ENCODE measurements at places on chromosomes 13 and 19. TPM values are rescaled to one million over a fixed set of nuclear protein-coding genes. Genes with fewer than 3 reads are reported as not detected.

GRCh38 chr13:43123856-43124255 is 100.5 kb downstream of the DNAJC15 start:
- no peak overlapping the region for H3K4me3 ChIP-seq
- no peaks in the 10 kb centered on the region for H3K4me1 ChIP-seq
- no peak for DNase-seq
- no peaks in the 10 kb centered on the region for H3K36me3 ChIP-seq
- no peak overlapping the region for H3K27ac ChIP-seq
- no peaks in the 10 kb centered on the region for H3K27me3 ChIP-seq

DNA sequence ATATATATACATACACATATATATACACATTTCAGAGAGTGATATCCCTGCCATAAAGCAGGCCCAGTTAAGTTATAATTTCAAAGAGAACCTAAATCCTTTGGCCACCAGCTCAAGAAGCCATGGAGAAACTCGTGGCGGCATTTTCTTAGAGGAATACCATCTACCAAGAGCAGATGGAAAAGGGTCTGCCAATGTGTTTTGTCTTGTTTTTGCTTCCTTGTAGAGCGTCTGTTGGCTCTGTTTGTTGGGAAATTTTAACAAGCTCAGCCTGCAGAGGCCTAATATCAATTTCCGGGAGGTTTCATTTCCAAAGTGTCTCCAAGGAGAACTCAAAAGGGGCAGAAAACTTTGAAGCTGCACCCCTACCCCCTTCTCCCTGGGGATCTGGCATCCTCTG is 140.5 kb downstream of the IER2 start:
- H3K27ac ChIP-seq: no peak overlapping the region
- DNase-seq: no peak

Gene SPTBN4
- 0.91 TPM for polyA plus RNA-seq

Gene BCAM
- polyA plus RNA-seq: 27.5 TPM

Gene ZSCAN1
- not detected for polyA plus RNA-seq

GRCh38 chr19:12841094-12841493 is 2.8 kb downstream of the MAST1 start:
- DNase-seq: peak; percentile 20
- peaks cover 4% of the 10 kb centered on the region for H3K4me1 ChIP-seq
- H3K36me3 ChIP-seq: no peaks in the 10 kb centered on the region
- no peak overlapping the region for H3K27ac ChIP-seq
- H3K4me3 ChIP-seq: peak overlapping the region; percentile 7
- H3K27me3 ChIP-seq: peaks cover 51% of the 10 kb centered on the region

Gene CXCL17
- polyA plus RNA-seq: not detected

- peaks cover 6% of the 10 kb centered on the region for H3K4me1 ChIP-seq
- no peak for DNase-seq
These were observed 36.7 kb upstream of the SLC46A3 start for GRCh38 chr13:28755546-28755870.

DNA sequence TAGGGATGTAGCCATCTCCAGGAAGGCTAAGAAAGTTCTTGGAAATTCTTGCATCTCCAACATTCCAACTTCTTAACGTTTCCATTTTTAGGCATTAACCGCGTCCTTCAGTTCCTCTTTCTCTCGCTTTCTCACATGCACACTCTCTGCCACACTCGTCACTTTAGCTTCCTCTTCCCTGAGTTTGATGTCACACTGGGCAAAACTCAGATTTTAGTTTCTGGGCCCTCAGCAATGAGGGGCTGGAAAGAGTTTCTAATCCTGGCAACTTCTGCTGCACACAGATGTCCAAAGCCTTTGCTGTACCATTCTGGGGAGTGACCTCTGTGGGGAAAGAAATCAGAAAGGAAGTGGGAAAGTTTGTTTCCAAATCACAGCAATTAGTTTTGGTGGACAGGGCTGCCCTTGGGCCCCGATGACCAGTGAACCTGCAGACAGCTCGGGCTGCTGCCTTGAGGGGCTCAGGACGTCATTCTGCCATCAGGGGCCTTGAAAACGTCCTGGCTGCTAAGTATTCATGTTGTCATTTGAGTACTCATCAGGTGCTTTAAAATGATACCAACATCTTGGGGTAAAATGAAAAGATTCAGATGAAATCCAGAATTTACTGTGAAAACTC is 89.3 kb downstream of the KL start:
- H3K4me3 ChIP-seq: no peak overlapping the region
- H3K27me3 ChIP-seq: no peaks in the 10 kb centered on the region
- peaks cover 47% of the 10 kb centered on the region for H3K36me3 ChIP-seq

- no peaks in the 10 kb centered on the region for H3K4me1 ChIP-seq
- DNase-seq: peak; percentile 29
- no peaks in the 10 kb centered on the region for H3K27me3 ChIP-seq
- peak overlapping the region; percentile 55 for H3K4me3 ChIP-seq
- peak overlapping the region; percentile 69 for H3K27ac ChIP-seq
These were observed 47.1 kb downstream of the TGDS start for GRCh38 chr13:94548821-94549231.

DNA sequence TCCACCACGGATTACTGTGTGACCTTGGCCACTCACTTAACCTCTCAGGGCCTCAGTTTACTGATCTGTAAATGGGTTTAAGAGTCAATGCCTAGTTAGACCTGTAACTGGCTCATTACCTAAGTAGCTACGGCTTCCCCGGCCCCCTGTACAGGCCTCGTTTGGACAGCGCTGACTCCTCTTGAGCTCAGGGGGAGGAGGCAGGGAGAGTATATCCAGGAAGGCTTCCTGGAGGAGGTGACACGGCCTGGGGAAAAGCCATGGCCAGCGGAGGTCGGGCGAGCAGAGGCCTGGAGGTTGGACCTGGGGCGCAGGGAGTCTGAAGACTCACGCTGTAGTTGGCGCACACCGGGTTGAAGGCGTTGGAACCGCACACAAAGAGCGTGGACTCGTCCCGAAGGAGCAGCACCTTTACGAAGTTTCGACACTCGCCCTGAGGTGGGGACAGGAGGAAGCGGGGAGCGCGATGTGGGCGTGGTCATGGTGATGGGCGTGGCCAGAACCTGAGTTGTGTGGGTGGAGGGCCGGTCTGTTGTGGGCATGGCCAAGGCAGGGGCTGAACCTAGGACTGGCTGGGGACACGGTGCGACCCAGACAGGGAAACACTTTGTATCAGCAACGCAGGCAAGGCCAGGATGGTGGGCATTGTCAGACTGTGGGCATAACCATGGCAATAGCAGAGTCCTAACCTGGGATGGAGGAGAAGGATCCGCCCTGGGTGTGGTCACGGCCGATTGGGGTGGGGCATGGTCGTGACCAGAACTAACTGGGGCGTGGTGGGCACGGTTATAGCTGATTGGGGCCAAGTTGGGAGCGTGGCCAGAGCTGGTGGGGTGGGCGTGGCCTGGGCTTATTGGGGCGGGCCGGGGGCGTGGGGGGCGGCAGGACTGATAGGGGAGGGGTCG is 3.6 kb downstream of the SEMA6B start:
- no peak overlapping the region for H3K27ac ChIP-seq
- DNase-seq: no peak
- H3K4me1 ChIP-seq: no peaks in the 10 kb centered on the region
- no peaks in the 10 kb centered on the region for H3K36me3 ChIP-seq
- H3K27me3 ChIP-seq: no peaks in the 10 kb centered on the region
- H3K4me3 ChIP-seq: no peak overlapping the region

- H3K27ac ChIP-seq: no peak overlapping the region
- H3K4me1 ChIP-seq: peaks cover 11% of the 10 kb centered on the region
- H3K4me3 ChIP-seq: peak overlapping the region; percentile 1
- H3K36me3 ChIP-seq: no peaks in the 10 kb centered on the region
These were observed 31.2 kb downstream of the GADD45B start for GRCh38 chr19:2507109-2507508.

Gene SLAIN1
- polyA plus RNA-seq: 0.29 TPM

- DNase-seq: no peak
- no peaks in the 10 kb centered on the region for H3K4me1 ChIP-seq
- no peak overlapping the region for H3K4me3 ChIP-seq
- H3K27ac ChIP-seq: no peak overlapping the region
These were observed 1385.8 kb downstream of the PCDH9 start for GRCh38 chr13:65844266-65844841.

DNA sequence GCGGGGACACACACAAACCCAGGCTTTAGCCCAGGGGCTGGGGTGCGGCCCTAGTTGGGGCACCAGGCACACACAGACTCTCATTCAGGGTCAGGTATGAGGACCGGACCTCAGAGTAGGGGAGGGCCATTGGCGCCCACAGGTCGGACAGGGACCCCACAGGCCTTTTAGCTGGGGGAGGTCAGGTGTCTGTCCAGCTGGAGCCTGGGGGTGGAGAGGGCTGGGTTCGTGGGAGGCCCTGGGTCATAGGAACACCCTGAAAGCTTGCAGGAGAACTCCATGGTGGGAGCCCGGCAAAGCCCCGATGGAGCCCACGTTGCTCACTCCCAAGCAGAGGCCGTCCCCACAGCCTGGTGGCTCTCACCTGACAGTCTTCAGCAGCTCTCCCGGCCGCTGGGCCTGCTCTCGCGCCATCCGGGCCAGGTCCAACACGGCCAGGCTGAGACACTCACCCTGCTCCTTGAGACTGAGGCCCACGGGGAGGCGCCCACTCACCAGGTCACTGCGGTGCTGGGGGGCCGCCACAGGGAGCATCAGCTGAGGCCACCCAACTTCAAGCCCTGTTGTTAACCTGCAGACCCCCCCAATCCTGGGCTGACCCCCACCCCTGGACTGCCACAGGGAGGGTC is 5.0 kb downstream of the JAK3 start:
- H3K4me1 ChIP-seq: peaks cover 5% of the 10 kb centered on the region
- no peak overlapping the region for H3K27ac ChIP-seq
- no peak for DNase-seq
- no peaks in the 10 kb centered on the region for H3K36me3 ChIP-seq
- peak overlapping the region; percentile 35 for H3K4me3 ChIP-seq

GRCh38 chr13:20798027-20798426 is 24.3 kb upstream of the EEF1AKMT1 start:
- no peaks in the 10 kb centered on the region for H3K27me3 ChIP-seq
- H3K4me1 ChIP-seq: peaks cover 6% of the 10 kb centered on the region
- no peak for DNase-seq
- no peak overlapping the region for H3K27ac ChIP-seq
- no peak overlapping the region for H3K4me3 ChIP-seq
- H3K36me3 ChIP-seq: peaks cover 9% of the 10 kb centered on the region

DNA sequence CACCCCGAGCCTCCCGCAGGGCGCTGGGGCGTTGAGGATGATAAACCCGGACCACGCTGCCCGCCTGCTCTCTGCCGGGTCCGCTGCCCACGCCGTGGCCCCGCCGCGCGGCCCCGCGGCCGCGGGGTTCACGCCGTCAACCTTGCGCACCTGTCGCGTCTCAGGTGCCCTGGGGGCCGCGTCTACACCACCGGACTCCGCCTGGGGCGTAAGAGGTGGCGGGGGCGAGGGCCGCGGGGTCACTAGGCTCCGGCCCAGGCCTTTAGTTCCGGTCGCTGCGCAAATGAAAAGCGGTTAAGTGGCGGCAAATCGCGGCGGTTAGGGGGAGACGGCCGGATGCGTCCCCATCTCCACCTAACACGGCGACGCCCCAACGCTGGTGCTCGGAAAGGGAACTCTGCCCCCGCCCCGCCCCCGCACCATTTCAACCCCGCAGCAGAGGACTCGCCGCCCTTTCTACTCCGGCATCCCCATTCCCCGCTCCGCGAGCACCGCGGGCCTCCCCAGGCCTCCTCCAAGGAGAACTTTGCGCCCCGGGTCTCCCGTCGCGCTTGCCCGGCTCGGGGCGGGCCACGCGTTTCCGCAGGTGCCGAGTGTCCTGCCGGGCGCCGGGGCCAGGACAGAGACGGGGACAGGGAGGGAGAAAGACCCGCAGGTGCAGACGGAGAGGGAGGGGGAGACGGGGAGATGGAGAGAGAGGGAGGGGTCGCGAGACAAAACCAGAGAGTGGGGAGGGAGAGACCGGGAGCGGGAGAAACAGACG is 4.3 kb downstream of the ONECUT3 start:
- peaks cover 84% of the 10 kb centered on the region for H3K27me3 ChIP-seq
- H3K4me1 ChIP-seq: no peaks in the 10 kb centered on the region
- no peak for DNase-seq
- H3K36me3 ChIP-seq: no peaks in the 10 kb centered on the region
- no peak overlapping the region for H3K27ac ChIP-seq
- H3K4me3 ChIP-seq: no peak overlapping the region

DNA sequence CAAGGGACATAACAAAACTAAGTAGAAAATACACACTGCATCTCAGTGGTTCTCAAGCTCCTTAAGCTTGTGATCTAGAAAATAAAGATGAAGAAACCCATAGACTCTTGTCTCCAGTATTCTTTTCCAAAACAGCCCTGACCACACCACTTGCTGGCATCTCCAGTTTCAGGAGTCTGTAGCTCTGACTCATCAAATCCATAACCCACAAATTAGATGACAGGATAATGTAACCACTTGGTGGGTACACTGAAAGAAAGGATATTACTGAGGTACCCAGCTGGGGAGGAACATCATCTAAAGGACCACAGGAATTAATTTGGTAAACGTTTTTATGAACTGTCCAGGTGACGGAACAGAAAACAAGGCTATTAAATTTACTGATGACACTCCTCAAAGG is 214.7 kb downstream of the VWA8 start:
- H3K27ac ChIP-seq: no peak overlapping the region
- H3K36me3 ChIP-seq: no peaks in the 10 kb centered on the region
- H3K4me1 ChIP-seq: peaks cover 2% of the 10 kb centered on the region

DNA sequence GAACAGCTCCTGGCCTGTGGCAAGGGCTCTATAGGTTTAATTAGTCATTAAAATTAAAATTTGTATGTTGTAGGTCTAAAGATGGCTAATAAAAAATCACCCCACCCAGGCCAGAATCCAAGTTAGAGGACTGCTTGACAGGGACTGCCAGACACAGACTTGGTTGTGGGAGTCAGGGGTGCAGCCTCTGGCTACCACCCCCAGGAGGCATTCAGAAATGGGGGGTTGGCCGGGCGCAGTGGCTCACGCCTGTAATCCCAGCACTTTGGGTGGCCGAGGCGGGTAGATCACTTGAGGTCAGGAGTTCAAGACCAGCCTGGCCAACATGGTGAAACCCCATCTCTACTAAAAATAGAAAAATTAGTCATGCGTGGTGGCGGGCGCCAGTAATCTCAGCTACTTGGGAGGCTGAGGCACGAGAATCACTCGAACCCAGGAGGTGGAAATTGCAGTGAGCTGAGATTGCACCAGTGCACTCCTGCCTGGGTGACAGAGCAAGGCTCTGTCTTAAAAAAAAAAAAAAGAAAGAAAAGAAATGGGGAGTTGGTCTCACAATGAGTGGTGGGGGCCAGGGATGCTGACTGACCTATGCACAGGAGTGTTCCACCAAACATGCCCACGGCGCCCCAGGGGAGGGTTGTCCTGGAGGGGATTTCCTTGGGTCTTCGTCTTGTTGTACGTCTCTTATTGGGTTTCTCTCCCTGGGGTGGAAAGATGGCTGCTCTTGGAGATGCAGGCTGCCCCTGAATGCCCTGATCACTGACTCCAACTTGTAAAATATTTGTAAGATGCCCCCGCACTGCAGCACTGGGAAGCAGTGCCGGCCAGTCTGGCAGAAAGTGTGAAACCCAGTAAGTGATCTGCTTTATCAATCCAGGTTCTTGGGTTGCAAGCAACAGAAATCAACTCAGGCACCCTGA is 68.8 kb downstream of the SIPA1L3 start:
- H3K27me3 ChIP-seq: no peaks in the 10 kb centered on the region
- H3K36me3 ChIP-seq: no peaks in the 10 kb centered on the region
- no peak overlapping the region for H3K4me3 ChIP-seq
- peaks cover 20% of the 10 kb centered on the region for H3K4me1 ChIP-seq
- no peak for DNase-seq

GRCh38 chr19:5287066-5287465 is 53.5 kb downstream of the PTPRS start:
- no peaks in the 10 kb centered on the region for H3K27me3 ChIP-seq
- peaks cover 3% of the 10 kb centered on the region for H3K4me1 ChIP-seq
- no peak overlapping the region for H3K27ac ChIP-seq
- peaks cover 22% of the 10 kb centered on the region for H3K36me3 ChIP-seq
- DNase-seq: no peak
